ENCODE measurements at places on chromosomes 11 and 22.

DNA sequence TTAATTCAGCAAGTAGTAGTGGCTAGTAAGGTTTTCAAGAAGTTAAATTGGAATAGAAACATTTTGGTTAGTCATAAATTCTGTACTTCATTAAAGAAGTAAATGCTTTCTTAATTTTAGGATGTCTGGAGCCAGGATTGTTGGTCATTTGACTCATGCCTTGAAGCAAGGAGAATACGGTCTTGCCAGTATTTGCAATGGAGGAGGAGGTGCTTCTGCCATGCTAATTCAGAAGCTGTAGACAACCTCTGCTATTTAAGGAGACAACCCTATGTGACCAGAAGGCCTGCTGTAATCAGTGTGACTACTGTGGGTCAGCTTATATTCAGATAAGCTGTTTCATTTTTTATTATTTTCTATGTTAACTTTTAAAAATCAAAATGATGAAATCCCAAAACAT is 25.8 kb downstream of the ACAT1 start:
- no peak for DNase-seq

- DNase-seq: no peak
Observed at GRCh38 chr22:48781868-48782267, 1045.8 kb downstream of the BRD1 start.

DNA sequence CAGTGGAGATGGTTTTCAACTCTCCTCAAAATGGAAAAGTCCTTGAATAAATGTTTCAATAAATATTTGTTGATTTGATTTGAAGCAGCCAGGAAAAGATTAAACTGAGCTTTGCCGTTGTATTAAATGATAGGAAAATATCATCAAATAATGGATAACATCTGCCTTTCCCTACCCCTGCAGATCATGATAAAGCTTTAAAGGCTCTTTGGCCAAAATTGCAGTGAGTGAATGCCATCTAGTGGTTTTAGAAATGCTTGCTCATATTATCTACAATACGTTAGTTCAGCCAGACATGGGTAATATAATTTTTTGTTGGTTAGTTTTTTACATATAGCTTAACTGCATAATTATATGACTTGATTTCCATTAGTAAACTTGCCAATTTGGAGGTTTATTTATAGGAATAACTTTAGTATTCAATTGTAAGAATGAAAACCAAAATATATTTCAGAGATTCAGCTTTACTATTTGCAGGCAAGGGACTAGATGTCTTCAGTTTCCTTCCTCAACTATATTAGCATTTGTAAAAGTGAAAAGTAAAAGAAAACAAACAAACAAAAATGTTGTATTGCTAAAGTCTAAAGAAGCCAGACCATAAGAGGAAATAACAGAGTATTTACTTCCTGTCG is 159.2 kb downstream of the MSANTD4 start:
- DNase-seq: no peak

DNA sequence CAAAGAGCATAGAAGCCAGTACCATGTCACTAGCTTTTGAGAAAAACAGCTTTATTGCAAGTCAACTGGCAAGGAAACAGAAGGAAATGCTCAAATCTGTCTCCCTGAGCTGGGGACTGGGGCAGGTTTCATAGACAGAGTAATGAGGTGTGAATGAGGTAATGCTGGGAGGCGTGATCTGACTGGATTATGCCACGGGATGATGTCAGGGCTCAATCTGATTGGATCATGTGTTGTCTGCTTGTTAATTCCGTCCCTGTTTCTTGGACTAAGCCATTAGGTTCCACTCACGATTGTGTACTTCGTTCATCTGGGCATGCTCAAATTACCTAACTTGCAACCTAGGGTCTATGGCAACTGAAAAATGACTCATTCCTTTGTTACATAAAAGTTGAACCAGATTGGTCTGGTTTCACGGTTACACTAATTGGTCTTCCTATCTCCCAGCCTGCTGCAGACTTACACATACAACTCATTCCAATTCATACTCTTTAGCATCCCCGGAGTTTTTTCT is 20.2 kb upstream of the OR10A5 start:
- no peak for DNase-seq

GRCh38 chr11:57210781-57211180 is 26.3 kb downstream of the APLNR start:
- DNase-seq: no peak

- DNase-seq: no peak
Observed at GRCh38 chr11:75072582-75072981, 24.1 kb downstream of the OR2AT4 start.

DNA sequence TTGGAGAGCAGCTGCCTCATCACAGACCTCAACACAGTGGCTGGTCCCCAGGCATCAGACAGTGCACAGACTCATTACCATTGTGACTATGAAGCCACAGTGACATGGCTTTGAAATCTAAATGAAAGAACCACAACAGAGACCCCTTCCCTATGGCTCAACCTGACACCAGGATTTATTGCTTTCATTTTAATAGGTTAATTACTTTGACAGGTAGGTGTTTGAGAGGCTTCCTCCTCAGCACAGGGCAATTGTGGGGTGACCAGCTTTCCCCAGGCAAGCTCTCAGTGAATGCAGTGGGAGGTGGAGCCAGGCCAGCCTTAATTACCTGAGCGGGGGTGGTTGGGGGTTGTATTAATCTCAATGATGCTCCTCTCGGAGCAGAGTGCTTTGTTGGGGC is 102.3 kb downstream of the CHST1 start:
- no peak for DNase-seq

GRCh38 chr22:29716814-29717545 is 2.8 kb upstream of the CABP7 start:
- peak; percentile 59 for DNase-seq

- no peak for DNase-seq
Observed at GRCh38 chr22:30572840-30573593, 1.4 kb downstream of the GAL3ST1 start.

DNA sequence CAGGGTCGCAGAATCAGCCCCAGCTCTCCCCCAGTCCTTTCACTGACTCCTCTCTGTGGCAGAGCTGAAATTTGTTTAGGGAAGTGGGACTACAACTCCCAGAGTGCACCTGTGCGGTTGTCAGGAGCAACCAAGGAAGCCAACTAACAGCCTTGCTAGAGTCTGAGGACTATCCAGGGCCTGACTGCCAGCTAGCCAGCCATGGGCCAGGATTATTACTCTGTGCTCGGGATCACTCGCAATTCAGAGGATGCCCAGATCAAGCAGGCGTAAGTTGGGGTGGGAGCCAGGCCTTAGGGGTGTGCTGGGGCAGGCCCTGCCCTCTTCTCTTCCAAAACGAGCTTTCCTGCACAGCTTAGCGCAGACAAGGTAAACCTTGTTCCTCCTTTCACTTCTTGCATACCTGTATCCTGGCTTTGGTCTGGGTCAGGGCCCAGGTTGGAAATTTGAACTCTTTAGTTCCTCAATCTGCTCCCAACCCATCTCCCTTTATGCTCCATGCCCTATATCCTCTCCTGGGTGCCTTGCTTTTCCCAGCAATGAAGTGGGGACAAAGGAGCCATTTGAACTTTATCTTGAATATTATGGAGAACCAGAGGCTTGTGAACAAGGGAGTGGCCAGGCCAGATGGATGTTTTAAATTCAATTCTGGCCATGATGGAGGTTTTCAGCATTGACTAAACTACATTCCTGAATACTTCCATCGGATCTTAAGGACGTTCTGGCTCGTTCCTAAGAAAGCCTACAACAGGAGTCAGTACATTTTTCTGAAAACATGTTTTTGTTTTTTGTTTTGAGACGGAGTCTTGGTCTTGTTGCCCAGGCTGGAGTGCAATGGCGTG is at the start of gene DNAJB13:
Gene DNAJB13 (plus strand): TSS at position 158 of the 842 bp plus-strand sequence. CDS start 44 bp downstream, at position 202.
- no peak for DNase-seq

- no peak for DNase-seq
Observed at GRCh38 chr11:128455766-128456165, 131.6 kb downstream of the ETS1 start.

DNA sequence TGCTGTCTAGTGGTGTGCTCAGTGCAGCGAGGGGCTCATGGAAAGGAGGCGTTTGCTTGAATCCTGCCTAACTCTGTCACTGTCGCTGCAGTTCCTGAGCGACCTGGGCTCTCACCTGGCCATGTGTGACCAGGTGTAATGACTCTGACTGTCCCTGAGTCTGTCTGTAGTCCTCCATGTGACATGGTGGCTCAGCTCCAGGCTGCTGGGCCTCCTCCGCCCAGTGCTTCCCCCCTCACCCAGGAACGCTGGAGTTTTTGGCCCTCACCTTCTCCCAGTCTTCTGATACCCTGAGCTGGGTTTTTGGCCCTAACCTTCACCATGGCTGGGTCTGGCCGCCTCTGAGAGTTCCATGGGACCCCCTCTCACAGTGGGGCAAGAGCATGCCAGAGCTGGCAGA is 20.3 kb downstream of the MICALL1 start:
- DNase-seq: no peak

DNA sequence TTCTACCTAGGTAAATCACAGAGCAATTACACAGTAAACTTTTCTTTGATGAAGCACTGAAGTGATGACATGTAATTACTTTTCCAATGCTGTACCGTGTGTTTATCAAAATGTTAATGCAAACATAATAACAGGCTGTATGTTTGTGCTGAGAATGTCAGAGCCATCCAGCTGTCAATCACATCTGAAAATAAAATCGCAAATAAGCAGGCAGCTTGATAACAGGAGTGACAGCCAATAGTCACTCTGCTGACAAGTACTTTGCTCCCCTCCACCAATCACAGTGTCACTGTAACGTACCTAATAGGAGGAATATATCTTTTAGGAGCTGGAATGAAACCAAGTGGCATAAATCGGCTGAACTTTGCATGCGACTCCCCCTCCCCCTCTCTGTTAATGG is 119.7 kb downstream of the KIRREL3 start:
- DNase-seq: no peak

DNA sequence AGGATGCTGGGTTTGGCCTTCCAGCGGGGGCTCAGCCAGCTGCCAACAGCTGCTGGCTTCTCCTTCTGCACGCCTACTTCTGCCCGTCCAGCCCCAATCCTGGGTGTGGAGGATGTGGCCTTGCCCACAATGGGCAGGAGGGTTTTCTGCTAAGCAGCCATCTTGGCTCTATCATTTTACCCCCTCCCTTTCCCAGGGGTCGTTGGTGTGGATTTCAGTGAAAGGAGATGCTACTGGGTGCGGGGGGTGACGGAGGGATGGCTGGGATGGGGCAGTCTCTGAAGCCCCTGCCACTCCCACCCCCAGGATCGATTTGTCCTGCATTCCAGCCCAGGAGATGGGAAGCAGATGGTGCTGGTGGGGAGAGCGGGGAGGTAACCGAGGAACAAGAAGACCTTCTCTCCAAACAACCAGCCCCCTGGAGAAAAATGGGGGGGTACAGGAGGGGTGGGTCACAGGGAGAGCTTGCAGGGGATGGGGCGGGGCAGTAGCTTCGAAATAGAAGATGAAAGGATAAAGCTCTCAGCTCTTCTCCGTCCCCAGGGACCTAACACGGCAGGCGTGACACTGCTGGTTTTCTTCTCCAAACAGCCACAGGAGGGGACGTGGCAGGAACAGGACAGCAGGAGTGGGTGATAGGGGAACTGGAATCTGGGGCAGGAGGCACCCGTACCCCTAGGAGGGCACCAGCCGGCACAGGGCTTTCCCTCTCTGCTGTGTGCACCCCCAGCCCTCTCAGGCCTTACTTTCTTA is 68.9 kb downstream of the NECTIN1 start:
- no peak for DNase-seq

DNA sequence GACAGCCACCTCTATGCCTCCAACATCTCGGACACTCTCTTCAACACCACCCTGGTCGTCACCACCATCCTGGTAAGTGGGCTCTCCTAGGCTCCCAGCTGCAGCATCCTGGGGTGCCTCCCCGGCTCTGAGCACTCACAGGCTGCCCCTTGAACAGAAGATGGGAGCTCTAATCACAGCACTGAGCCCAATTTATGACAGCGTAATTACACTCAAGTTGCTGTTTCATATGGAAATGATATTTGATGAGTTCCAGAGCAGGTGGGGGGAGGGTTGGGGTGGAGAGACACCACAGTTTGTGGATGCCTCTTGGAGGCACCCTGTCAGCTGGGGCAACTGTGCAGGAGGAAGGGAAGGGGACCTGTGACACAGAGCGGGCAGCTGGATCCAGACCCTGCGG is 125.3 kb upstream of the TBCEL start:
- DNase-seq: no peak

- DNase-seq: no peak
Observed at GRCh38 chr11:35709376-35709775, 46.8 kb downstream of the TRIM44 start.

GRCh38 chr11:128837627-128838026 is 29.5 kb downstream of the KCNJ1 start:
- DNase-seq: no peak

DNA sequence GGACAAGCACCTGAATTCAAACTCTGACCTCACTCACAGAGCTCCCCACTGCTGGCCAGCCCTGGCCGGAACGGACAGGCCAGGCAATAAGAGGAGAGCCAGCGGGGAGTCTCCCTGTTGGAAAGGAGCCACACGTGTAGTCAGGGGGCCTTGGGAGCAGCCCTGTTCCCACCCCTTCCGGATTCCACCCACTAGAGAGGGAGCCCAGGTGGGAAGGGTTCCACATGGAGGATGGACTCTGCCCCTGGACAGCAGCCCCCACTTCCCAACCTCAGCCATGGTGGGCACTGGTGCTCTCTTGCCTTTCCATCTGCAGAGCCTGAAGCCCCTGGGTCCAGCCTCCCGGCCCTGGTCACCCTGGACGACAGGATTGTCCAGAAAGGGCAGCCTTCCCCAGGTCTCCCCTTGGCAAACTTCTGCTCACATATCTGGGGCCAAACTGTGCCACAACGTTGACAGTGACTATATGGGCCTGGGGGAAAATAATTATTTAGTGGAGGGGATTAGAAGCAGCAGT is 7.5 kb upstream of the APOBEC3A start:
- no peak for DNase-seq

- DNase-seq: no peak
Observed at GRCh38 chr11:6586434-6587359, 16.7 kb downstream of the RRP8 start.

DNA sequence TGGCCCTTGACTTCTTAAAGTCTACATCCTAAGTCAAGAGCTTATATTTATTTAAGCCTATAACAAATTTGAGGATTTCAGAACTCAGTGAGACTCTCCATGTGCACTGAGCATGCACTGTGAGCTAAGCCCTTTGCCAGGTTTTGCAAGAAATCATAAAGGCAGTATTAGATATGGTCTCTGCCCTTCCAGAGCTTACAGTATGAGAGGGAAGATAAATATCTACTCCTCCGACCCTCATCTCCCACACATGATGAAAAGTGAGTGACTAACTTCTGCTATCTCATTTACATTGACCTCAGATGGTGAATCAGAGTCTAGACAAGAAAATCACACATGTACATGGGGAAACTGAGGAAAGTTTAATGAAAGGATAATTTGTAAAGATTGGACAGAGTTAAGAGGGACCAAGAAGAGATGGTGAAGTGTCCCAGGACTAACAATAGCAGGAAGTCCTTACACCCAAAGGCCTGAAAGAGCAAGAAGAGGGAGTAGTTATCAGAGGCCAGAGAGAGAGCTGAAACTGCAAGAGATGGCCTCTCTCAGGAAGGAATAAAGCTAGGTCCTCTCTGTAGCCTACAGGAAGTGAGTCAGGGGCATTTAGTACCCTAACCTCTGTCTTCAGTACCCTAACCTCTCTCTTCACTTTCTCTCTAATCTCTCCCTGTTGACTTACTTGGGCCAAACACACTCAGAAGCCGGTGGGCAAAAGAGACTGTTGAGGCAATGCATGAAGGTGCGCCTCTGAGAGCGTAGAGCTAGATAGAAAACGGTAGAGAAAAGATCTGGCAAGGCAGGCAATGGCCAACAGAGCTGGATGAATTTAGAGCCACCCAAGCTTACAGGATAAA is 23.0 kb upstream of the BLID start:
- no peak for DNase-seq
